ENCODE measurements at places on chromosomes 2 and 18.

DNA sequence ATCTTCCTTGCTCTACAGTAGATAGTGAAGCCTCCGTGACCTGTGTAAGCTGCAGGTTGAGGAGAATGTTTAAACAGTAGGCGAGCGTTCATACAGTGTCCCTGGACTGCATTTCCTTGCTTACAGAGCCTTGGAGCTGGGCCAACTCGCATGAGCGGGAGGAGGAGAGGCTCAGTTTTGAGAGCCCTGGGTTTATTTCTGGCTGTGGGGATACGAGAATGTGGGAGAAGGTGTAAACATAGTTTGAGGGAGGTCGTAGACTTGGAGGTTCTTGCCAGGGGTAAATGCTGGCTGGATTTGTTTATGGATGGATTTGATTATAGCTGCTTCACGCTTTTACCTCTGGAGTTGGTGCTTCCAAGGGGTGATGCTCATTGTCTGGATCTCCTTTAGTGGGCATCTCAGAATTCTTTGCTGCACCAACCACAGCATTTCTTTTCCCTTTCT, 20.8 kb downstream of the CRIM1 start:
- no peak for DNase-seq

GRCh38 chr2:188628989-188629752, 337.5 kb downstream of the GULP1 start:
- DNase-seq: no peak

DNA sequence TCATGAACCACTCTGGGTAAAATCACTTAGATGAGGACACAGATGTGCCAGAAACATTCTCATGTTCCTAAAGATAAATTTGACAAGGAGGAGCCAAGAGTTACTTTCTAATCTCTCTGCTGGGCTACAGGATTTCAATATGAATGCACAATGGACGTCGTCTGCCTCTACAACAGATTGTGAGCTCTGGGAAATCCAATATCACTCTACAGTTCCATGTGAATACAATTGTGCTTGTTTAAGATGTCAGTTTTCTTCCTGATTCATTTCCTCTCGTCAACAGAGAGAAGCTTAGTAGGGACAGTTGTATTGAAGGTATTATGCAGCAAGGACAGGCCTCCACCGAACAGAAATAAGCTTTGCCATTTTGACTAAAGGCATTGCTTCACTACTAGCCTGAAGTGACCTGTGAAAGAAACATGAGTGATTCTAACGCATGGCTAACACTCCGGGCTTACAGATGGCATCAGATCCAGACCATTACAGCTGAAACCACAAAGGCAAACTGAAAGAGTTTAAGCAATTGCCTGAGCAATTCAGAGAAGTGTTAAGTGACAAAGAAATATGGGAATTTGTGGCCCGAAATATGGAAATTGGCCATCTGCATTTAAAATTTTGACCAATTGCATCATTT, 1591.5 kb downstream of the LRP1B start:
- DNase-seq: no peak

- DNase-seq: no peak
Observed at GRCh38 chr18:41466436-41467160, 488.4 kb upstream of the PIK3C3 start.

DNA sequence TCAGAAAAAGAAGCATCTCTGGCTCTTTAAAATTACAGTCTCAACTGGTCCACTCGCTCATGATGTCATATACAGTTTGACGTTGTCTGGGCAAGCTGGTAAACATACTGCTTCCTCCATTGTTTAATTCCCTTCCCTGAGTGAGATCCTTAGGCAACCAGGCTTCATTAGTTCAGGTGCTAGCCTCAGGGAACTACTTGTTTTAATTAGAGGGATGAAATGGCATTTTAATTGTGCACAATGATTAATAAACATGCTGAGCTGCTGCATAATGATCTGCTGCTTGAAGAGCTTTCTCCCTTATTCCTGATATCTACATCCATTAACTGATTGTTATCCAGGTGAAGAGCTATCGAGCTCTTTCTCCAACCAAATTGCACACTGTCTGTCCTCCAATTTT, 195.6 kb upstream of the ETAA1 start:
- DNase-seq: no peak

GRCh38 chr2:170582751-170583463, 132.2 kb upstream of the SP5 start:
- no peak for DNase-seq

- no peak for DNase-seq
Observed at GRCh38 chr18:70121842-70122241, 83.6 kb downstream of the RTTN start.

DNA sequence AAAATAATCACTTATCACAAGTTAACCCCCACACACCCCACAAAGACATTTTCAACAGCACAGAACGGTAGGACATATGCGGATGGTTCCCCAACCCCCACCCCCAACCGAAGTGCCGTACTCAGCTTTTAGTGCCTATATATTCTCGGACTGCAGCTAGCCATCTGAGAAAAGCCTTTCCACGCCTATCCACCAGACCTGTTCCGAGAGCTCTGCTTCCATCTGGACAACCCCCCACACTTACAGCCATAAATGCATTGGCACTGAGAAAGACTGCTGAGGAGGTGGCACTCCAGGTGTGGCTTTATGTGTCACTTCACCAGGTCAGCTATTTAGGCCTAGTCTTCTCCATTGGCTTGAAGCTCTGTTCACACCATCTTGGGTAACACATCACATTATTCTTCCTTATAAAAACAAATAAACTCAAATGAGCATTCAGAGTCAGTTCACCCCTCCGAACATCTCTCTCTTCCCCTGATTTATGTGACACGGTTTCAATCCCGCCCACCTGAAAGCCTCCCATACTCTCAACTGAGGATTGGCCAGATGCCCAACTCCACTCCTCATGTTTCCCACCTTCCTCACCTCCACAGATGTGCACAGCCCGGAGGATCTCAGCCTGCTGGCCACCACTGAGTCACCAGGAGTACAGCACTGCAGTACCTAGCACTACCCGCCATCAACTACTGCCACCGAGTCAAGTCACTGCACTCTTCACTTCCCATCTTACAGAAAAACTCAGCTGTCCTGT, 127.4 kb downstream of the CACNB4 start:
- DNase-seq: no peak

GRCh38 chr2:22855081-22855480, 529.9 kb upstream of the KLHL29 start:
- no peak for DNase-seq

DNA sequence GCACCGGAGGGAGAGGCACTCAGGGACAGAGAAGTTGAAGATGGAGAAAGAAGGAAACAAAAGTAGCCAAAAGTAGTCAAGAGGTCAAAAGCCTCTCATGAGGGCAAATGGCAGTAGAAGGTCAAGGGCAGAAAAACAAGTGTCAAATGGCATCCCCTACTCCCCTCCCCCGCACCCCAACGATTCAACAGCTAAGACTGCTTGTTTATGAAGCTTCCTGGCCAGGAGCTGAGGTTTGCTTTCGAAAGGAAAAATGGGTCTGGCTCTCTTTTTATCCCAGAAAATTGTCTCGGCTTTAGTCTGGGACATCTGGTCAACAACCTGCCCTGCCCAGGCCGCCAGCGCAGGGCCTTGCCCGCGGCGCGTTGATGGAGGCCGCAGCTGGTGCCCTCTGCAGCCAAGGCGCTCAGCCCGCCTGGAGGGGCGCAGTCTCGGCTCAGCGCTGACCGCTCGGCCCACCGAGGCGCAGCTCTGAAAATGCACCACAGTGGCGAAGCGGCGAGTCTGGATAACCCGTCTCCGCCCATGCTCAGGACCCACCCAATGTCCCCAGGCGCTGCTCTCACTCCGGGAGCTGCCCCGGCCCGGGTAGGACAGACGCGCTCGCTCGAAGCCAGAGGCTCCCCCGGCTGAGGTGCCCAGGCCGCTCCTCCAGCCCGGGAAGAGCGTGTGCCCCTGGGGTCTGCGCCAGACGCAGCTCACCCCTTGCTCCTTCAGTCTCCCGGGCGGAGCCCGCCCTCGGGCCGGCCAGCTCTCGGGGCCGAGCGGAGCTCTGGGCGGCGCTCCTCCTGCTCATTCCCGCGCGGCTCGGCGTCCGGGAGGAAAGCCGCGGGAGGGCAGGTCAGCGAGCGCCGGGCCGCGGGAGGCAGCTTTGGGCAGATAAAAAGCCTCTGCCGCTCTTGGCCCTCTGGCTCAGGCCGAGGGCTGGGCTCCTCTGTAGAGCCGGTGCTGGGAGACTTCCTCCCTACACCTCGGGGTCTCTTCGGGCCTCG, 1.8 kb upstream of the TBR1 start:
- no peak for DNase-seq

DNA sequence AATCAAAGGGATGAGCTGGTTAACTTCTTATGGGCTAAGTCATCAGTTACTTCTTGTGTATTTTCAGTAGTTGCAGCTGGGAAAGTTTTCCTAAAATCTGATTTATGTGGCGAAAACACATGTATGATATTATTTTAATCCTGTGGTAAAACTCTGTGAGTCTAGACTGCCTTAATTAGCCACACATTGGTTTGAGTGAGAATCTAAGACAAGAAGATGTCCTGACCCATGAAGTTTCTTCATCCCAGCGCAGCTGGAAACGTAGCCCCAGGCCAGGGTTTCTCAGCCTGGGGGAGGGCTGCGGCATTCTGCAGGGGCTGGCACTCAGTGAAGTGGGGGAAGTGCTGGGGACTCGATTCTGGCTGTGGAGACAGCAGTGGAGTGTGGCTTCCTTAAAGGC, 44.7 kb upstream of the INHBB start:
- no peak for DNase-seq
